HT1080 (cell line): ENCODE measurements at places on chromosomes 11 and 22.

- no peak for DNase-seq
Observed at GRCh38 chr22:49018601-49019000, 809.1 kb downstream of the BRD1 start.

- no peak for DNase-seq
Observed at GRCh38 chr22:31091106-31091975, 10.2 kb downstream of the SMTN start.

- DNase-seq = no peak
Observed at GRCh38 chr22:19239464-19239863, 52.1 kb downstream of the CLTCL1 start.

DNA sequence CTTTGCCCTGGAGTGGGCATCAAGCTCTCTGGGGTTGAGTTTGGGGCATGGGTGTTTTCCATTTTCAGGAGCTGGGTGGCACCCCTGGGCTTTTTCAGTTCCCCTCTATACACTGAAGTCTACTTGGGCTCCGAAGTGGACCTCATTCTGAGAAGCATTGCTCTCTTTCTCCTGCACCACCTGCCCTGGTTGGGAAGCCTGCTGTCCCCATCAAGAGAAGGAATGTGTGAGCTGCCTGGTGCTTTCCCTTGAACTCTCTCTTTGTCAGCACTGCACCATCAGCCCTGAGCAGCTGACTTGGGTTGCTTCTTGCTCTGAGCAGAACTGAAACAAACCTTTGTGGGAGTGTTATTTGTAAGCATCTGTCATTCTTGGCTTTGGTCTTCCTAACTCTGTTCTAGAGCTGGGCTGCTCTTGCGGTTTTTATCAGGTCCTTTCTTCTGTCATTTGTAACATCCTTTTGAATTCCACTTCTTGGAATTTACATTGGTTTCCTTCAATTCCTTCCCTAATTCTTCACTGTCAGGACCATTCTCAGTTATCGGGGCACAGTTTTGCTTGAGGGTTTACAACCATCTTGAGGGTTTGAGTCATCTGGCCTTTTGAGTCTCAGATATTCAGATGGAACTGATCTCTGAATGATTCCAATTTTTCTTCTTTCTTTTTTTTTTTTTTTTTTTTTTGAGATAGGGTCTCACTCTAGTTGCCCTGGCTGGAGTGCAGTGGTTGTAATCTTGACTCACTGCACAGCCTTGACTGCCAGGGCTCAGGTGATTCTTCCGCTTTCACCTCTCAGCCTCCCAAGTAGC is 20.5 kb downstream of the UBE2L3 start:
- no peak for DNase-seq

- DNase-seq = no peak
Observed at GRCh38 chr11:39777035-39777434, 1682.4 kb downstream of the LRRC4C start.

GRCh38 chr11:130634961-130635473 is 186.6 kb downstream of the ADAMTS15 start:
- DNase-seq = peak; percentile 84
